ENCODE measurements at places on chromosomes 2 and 18.

- DNase-seq: no peak
These were observed 37.9 kb upstream of the GBX2 start for GRCh38 chr2:236205867-236206645.

DNA sequence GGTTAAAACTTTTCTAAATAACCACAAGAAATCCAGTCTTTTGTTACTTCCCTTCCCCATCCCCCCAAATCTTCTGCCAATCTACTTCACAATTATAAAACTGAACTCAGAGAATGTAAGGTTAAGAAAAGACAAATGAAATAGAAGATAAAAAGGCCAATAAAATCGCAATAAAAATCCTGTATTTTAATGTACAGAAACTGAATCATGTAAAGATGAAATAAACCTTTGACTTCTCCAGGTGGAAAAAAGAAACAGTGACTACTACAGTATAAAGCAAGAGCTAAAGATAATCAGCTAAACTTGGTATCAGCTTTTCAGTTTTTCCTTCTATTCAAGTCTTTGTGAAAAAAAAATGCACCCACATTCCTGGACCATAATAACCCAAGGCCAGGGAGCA lies 1.7 kb downstream of the SYT4 start:
- DNase-seq: no peak

DNA sequence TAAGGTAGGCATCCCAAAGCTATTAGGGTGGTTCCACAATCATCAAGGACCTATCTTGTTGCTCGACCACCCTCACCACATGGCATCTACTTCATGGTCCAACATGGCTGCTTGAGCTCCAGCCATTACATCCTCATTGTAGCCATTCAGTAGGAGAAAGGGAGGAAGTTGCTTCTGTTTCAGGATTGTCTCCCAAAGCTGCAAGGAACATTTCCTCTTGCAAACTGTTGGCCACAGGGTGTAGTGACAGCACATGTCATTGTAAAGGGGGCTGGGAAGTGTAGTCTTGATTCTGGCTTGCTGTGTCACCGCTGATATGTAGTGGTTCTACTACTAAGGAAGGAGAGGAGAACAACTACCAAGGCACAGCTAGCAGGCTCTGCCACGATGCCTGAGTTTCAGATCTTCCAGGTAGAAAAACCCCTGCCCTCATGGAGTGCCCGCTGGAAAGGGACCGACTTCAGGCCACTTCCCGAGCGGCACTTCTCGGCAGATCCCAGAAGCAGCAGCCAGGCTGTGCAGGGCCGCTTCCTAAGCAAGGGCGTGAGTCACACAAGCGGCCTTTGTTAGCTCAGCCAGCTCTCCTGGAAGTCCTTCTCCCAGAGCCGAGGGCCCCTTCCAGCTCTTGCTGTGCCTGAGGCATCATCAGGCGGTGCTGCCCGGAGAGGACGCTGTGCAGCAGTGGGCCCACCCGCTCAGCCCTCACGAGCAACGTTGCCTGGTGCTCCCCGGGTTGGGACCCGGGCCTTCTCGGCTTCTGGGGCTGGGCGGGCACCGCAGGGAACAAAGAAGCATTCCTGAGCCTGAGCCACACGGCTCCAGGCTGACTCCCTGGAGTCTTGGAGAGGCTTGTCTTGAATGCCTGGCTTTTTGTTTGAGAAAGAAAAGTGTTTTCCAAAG lies 58.2 kb downstream of the HS6ST1 start:
- DNase-seq: no peak

DNA sequence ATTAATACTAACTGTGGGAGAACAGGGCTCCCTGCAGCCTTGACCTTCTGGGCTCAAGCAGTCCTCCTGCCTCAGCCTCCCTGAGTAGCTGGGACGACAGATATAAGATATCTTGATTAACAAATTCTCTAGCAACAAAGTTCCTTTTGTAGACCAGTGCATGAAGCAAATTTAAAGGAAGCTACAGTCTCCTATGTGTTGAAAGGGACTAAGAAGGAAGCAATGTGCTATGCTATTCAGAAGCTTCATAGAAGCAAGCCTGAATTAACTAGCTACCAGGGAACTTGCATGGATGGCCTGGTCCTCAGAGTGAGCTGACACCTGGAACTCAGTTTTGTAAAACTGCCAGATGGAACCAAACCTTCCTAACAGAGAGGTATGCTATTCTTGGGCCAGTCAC lies 33.2 kb downstream of the RAPH1 start:
- DNase-seq: no peak

DNA sequence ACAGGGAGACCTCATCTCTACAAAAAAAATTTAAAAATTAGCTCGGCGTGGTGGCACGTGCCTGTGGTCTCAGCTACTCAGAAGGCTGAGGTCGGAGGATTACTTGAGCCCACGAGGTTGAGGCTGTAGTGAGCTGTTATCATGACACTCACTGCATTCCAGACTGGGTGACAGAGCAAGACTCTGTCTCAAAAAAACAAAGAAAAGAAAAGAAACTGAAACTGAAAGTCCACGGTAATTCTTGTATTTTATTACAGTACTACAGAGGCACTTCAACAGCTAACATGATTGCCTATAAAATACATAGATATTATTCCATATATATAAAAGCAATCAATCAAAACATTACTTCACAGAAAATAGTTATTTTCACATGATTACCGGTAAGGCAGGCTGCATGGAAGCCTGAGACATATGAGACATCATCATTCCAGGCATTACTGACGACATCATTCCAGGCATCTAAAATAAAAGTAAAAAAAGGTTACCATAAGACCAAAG lies 23.1 kb downstream of the PRPF40A start:
- DNase-seq: no peak

- no peak for DNase-seq
These were observed 19.5 kb downstream of the INPP4A start for GRCh38 chr2:98463988-98464771.

GRCh38 chr2:28956890-28957289 lies 24.2 kb upstream of the TOGARAM2 start:
- DNase-seq: no peak

- no peak for DNase-seq
These were observed 62.5 kb upstream of the SMAD7 start for GRCh38 chr18:49013291-49013691.

GRCh38 chr2:237763812-237764211 lies 34.8 kb upstream of the RBM44 start:
- DNase-seq: no peak

DNA sequence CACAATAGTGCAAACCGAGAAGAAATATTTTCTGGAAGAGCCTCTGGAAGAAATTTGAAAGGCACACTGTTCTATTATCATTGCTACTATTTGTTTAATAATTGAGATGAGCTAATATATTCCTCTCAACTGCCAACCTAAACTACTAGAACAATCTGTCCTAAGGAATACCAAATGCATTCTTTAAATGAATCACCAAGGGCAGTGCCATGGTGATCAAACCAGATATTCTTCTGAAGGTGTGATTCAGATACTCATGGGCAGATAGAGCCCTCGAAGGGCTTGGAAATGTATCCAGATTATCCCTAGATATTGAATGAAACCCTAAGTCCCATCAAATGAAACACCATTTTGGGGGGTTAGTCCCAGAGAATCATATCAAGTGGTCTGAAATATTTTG lies 76.6 kb downstream of the FIGN start:
- DNase-seq: no peak

GRCh38 chr2:9895669-9896590 lies 52.7 kb downstream of the TAF1B start:
- DNase-seq: no peak

GRCh38 chr2:385785-386184 lies 97.9 kb upstream of the ALKAL2 start:
- no peak for DNase-seq

- DNase-seq: no peak
These were observed 593.1 kb downstream of the TMX3 start for GRCh38 chr18:68121826-68122225.
